HEK293T (cell line): ENCODE measurements at places on chromosomes 13 and 19.

GRCh38 chr19:10520652-10521318, 3.5 kb upstream of the S1PR5 start:
- no peak for DNase-seq

- no peak for DNase-seq
These were observed 86.5 kb downstream of the KCTD12 start for GRCh38 chr13:76799696-76800095.

DNA sequence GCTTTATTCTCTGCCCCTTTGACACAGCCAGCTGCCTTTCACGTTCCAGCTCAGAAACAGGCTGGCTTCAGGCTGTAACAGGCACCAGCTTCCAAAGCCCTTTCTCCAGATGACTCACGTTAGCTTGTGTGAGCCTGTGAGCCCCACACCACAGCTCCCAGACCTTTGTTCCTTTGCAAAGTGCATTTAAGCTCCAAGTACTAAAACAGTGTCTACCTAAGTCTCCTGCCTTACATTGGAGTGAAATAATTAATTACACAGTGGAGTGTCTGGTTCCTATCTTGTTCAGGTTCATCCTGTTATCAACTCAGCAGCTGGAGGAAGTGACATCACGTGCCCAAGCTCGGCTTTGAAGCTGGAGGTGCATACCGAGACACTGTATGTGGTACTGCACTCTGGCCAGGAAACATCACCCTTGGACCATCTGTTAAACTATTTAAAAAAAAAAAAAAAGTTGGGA, 475.8 kb downstream of the FOXO1 start:
- DNase-seq = no peak

DNA sequence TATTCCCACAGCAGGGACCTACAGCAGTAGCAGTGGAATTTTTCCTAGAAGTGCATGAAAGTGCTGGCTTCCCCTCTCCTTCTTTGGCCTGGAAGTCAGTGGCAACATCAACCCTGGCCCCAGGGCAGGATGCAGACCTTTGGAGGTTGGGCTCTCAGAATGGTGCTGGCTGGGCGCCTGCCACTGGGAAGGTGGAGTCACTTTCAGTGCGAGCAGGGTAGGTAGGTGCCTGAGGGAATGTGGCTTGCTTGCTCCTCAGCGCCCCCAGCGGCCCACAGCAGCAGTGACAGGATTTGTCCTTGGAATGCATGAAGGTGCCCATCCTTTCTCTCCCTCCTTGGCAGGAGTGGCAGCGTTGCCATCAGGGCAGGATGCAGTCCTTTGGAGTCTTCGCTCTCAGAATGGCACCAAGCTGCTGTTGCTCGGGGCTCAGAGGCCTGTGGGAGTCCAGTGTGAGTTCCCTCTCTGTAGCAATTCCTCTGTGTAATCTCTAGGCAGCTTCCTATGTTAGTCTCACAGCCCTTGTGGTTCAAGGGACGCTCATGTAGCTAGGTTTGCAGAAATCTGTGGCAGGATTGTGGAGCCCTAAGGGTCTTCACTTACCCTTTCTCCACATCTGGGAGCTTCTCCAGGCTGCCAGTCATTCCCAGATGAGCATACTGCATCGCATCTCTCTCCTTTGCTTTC, 354.4 kb upstream of the DACH1 start:
- peak; percentile 94 for DNase-seq

DNA sequence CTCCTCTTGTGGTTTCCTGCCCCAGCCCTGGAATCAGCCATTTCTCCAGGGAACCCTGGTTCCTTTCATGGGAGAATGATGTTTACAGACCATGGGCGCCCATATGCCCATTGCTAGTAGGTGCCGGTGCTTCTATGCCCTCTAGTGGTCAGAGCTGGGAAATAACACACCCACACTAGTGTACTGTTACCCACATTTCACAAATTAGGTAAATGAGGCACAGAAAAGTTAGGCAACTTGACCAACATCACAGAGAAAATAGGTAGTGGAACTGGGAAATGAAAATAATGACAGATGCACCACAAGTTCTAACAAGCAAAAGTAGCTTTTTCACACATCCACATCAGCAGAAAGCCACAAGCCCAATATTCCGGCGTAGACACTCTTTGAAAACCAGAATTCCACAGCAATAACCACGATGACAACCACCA, 1.3 kb upstream of the CEACAM3 start:
- peak; percentile 27 for DNase-seq

GRCh38 chr13:54232700-54233099, 1204.1 kb downstream of the OLFM4 start:
- DNase-seq = peak; percentile 23

- no peak for DNase-seq
These were observed 318.9 kb upstream of the HTR2A start for GRCh38 chr13:47215736-47216135.
